ENCODE measurements at places on chromosomes 13 and 19. TPM values are rescaled to one million over a fixed set of nuclear protein-coding genes. Genes with fewer than 3 reads are reported as not detected.

CNN2 gene
- total RNA-seq, result 23.2 TPM

LILRB2 gene
- total RNA-seq, result 1.7 TPM

DNA sequence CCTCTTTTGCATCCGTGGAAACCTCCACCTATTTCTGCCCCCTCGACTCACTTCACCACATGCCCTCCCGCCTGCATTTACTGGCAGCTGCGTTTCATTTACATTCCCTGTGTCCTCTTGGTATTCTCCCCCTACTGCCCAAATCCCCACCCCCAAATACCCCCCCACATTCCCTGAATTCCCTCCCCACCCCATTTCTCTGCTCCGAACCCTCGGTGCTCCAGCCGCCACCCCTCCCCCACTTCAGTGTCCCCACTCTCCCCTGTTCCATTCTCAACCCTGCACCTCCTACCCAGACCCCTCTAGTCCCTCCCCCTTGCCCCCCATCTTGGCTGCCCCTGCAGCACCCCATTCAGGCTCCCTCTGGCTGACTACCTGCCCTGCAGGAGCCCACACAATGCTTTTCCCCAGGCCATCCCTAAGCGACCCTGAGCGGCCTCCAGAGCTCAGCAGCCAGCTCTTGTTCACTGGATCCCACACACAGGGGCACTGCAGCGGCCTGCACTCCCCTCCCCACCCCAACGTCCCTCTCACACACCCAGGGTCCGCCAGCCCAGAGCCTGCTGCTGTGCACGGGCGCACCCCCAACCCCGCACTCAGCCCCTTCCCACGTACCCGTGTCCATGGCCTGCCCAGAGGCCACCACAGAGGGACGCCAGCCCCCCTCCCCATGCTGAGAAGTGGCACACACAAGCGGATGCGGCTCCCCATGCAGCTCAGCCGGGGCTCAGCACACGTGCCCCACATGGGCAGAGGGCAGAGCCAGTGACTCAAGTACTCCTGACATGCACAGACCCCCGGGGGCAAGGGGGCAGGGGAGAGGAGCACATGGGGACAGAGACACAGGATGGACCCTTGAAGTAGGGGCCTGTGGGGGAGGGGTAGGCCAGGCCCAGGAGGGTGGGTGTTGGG, 26.3 kb downstream of the SHANK1 start:
- no peak for DNase-seq

- DNase-seq, result no peak
These were observed 71.2 kb upstream of the GTF3A start for GRCh38 chr13:27353166-27353583.

DNA sequence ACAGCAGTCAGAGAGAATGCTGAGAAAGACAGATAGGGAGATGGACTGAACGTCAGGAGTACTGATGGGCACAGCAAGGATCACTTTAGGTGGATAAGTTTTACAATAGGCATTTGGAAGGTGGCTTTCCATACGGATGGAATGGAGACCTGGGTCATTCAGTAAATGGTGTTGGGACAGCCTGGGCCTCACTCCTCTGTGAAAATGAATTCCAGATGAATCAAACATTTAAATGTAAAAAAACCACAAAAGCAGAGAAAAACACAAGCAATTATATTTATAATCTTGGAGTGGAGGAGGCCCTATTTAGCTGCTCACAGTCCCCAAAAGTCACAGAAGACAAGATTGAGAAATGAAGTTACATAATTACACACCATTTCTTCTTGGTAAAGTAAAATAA, 4.7 kb downstream of the IL17D start:
- no peak for DNase-seq

GRCh38 chr19:16645140-16645539, 14.8 kb downstream of the SMIM7 start:
- DNase-seq, result no peak

All from left lobe of liver (tissue), 2 donors.